Gastroesophageal sphincter (tissue), 4 donors: ENCODE measurements at places on chromosomes 1 and 21.
A peak's percentile ranks its signal among the peaks of the same experiment; 100 is the strongest.

DNA sequence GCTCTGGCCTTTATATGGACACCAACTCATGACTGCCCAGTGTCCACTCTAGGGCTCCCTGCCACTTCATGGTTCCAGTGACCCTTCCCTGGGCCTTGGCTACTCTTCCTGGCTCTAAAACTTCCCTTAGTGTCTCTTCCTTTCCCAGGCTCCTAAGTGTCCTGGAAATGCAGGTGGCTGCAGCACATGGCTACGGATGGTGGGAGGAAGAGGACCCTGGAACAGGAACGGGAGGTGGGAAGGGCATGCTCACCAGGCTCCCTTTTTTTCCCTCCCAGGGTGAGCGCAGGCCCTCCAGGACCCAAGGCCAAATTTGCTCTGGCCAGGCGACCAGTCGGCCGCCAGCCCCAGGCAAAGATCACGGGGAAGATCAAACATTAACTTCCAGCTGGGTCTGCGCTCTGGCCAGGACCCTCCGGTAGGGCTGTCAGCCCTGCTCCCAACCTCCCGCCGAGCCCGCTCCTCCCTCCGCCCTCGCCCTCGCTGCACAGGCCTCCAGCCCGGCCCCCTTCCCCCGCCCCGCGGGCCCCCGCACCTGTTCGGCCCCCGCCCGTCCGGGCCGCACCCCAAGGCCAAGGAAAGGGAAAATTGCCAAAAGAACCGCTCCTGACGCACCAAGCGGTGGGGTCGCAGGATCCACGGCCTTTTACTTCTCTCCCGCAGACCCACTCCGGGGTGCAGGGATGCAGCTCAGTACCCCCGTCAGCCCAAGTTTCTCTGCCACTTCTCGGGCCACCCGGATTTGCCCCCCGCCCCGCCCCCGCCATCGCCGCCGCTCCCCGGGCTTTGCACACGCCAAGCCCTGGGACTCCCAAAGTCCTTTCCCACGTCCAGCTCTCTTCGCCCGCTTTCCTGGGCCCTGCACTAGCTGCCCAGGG, 894 bp downstream of the TCEA3 start:
- peak; percentile 2 for ATAC-seq

DNA sequence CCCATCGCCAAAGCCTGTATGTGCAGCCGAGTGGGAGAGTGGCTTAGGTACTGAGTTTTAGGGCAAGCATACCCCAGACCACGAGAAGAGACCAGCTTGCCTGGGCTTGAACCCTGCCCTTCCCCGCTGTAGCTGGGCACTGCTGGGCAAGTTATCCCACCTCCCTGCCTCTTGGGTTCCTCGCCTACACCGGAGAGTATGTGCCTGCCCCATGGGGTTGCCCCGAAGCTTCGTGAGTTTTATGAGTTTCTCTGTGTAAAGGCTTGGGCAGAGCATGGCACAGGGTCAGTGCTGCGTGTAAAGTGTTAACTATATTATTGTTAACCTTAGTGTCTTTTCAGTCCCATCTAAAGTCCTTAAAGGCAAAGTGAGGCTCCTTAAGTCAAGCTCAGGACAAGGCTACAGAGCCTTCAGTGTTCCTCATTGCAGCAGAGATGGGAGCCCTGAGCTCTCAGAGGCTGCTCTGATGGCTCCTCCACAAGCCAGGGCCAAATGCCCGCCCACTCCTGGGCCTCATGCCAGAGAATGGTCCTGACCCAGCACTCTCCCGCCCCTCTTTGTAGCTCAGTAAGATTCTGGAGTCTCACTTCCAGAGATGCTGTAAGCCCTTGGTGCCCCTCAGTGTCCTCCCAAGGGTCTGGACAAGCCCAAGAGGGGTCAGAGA, 37.0 kb upstream of the KCNA10 start:
- ATAC-seq: peak; percentile 36

DNA sequence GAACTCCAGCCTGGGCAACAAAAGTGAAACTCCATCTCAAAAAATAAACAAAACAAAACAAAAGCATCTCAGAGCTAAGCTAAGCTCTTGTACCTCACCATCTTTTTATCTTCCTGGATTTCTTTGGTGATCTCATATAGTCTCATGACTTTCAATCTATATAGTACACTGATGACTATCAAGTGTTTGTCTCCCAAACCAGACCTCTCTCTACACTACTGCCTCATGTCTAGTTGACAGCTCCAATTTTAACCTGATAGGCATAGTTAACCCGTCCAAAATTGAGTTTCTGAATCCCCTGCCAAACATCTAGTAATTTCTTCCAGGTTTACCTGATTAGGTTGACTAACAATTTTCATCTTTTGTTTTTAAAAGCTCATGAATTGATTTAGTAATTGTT, 151.7 kb downstream of the COP1 start:
- no peak for ATAC-seq

DNA sequence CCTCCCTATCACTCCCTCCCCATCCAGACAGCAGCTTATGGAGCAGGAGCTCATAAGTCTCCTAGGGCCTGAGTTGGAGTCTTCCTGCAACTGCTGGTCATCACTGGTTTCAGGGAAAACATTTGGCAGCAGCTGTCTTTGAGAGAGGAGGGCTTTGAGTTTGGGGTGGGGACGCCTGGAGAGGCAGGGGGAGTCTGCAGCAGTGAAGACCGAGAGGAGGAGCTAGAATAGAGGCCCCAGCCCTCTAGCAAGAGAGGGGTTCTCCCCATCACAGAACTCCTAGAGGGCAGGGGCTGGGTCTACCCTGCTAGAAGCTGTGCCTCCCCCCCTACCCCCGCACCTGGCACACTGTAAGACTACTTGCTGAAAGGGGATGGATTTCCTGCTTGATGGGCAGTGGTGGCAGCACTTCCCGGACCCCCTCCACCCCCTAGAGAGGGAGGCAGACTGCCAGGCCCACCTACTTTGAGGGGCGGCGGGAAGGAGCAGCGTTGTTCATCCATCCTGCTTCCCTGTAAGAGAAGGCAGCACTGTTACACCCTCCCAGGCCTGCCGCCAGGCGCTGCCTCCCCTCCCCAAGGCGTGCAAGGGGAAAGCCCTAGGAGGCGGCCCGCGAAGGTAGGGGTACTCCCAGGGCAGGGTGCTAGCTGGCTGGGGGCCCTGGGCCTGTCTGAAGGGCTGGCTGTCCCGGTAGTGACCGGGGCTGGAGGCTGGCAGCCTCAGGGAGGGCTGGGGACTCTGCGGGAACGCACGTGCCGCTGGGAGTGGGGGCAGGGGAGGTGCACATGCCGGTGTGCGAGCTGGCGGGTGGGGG, 50.4 kb downstream of the RAP1GAP start:
- no peak for ATAC-seq

DNA sequence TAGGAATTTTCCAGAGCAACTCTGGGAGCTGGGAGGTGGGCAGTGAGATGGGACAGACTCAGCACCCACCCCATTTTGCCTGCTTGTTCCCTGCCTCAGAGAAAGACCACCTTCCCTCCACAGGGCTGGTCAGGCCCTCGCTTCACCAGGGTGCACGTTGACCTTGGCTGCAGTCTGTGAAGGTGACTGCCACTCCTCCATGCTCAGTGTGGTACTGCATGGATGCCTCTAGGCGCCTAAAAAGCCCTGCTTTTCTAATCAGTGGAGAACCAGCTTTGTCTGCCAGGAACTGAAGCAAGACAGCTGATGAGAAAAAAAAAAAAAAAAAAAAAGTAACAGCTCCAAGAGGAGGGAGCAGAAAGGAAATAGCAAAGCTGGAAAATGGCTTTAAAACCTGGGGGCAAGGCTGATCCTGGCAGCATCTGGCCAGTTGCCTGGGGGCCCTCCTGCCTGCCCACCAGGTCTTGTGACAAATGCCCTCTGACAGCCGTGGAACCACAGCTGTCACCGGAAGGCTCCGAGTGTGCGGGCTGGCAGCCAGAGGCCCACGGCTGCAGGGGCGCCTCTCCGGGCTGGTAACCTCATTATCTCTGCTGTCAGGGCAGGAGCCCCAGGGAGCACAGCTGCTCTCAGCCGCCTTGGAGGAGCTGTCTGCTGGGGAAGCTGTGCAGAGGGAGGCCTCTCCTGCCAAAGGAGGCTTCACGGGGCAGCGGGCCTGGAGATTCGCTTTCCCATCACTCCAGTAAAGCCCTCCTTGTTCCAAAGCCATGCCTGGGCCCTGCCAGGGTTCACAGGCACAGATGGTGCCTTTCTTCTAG, 13.7 kb downstream of the KIAA1614 start:
- ATAC-seq: peak; percentile 52

DNA sequence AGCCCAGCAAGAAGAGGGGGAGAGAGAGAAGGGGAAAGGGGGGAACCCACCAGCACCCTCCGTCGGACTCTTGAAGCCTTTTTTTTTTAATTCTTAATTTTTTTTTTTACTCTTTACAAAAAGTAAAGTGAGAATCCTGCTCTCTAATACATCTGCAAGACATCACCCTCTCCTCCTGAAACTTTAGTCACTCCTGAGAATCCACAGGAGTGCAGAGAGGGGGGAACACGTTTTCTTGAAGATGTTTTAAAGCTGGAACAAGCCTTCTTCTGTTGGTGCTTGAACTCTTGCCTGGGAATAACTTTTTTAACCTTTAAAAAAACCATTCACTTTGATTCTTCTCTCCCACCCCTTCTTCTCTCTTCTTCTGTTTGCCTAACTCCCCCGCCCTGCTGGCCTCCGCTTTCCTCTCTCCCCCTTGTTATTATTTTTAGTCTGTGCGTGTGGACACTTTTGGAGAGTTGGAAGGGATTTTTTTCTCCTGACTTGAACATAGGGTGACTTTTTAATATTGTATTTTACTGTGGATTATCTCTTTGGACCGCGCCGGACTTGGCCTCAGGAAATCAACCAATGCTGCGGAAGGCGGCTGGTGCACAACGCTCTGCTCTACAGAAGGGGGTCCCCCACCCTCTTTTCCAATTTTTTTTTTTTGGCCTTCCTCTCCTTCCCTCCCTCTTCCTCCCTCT, 383 bp upstream of the PRRX1 start:
- no peak for ATAC-seq

GRCh38 chr1:18309552-18310155, 171.1 kb upstream of the KLHDC7A start:
- no peak for ATAC-seq

GRCh38 chr1:117044217-117044616, 15.9 kb upstream of the TTF2 start:
- ATAC-seq: no peak

DNA sequence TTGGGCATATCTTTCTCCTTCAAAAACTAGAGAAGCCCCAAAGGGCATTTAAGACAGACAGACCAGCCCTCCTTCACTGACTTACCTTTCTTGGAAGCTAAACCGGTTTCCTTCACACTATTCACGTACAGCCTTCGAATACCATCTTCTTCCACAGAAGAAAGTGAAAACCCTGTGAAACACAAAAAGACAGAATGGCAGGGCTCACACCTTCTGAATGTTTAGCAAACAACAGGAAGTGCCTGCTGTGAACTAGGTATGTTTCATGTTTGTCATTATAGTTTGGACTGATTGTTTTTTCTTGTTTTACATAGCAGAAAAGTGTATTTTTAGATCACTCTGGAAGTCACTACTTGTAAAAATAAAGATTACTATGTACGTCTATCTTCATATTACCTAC, 148.6 kb upstream of the KRTAP19-8 start:
- no peak for ATAC-seq

DNA sequence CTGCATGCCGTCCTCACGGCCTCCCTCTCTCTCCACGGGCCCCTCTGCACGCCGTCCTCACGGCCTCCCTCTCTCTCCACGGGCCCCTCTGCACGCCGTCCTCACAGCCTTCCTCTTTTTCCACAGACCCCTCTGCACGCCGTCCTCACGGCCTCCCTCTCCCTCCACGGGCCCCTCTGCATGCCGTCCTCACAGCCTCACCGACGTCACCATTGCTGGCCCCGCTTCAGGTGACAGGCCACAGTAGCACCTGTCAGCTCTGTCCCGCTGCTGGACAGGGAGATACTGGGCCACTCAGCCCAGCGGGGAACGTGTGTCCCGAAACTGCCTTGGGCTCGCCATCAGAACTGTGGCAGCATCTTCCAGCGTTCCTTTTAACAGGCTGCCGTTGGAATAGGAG, 82.8 kb upstream of the COL6A1 start:
- no peak for ATAC-seq

- no peak for ATAC-seq
These were observed 94.2 kb downstream of the CACNA1E start for GRCh38 chr1:181577475-181577874.

GRCh38 chr1:7401814-7402547, 369.1 kb upstream of the VAMP3 start:
- ATAC-seq: peak; percentile 55

- peak; percentile 71 for ATAC-seq
These were observed 696 bp downstream of the TGFB2 start for GRCh38 chr1:218345673-218346390.

DNA sequence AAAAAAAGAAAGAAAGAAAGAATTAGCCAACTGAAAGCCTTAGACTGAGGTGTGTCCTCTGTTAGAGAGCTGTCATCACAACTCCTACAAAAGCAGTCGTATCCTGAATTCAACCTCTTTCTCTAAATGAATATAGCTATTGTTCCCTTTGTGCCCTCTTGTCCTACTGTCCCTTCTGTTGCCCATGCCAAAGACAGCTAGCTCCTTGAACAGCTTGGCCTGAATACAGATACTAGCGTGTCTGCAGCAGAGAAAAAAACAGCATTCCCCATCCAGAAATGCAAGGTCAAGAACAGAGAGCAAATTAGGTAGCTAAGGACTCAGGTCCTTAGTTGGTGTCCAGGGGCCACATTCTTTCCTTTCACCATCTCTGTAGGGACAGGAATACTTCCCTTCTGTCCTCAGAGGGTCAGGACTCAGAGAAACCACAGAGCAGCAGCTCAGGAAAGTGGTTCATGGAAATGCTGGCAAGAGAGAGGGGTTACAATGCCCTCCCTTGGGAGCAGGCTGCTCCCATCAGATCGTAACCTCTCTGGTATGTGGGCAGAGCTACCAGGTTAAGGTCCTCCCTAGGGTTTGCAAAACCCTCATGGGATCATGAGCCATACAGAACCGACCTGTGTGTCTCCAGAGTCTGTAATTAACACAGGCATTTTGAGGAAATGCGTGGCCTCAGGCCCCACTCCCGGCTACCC, 1.8 kb upstream of the ZBTB48 start:
- no peak for ATAC-seq

DNA sequence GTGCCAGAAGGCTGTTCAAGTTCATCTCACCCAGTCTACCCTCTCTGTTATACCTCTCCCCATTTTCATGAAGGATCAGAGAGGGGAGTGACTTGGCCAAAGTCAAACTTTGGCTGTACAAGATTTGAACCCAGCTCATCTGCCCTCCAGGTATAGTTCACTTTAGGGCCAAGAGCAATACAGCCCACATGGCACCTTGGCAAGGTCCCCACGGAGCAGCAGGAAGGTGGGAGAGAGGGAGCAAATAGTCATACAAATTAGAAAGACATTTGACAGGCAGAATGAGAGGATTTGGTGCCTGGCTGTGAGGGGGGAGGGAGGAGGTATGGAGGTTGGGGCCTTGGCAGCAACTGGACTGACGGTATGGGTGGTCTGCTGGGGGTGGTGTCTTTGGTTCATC, 1.0 kb downstream of the HPCAL4 start:
- ATAC-seq: no peak

DNA sequence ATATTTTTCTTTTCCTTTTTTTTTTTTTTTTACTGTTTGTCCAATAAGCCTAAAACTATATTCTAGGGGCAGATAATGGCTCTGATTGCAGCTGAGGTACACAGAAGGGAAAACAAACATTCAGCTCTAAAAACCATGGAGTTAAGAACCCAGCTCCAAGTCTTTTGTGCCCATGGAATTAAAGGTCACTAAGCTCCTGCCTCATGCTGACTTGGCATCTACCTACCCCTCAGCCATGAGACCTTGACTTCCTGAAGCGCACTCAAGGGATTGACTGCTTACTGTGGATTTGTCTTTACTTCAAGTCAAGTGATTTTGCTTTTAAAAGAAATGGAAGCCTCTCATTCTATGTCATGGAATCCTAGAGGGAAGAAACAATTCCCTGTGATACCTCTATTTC, 192.3 kb downstream of the AMY1C start:
- no peak for ATAC-seq

GRCh38 chr1:54138994-54139393, 13.8 kb downstream of the CDCP2 start:
- no peak for ATAC-seq
